ENCODE measurements at places on chromosomes 4 and X. TPM values are rescaled to one million over a fixed set of nuclear protein-coding genes. Genes with fewer than 3 reads are reported as not detected.

GRCh38 chr4:187289371-187289770 lies 565.7 kb upstream of the FAT1 start:
- DNase-seq = no peak
- H3K27me3 ChIP-seq = no peaks in the 10 kb centered on the region
- H3K4me3 ChIP-seq = no peak overlapping the region
- H3K4me1 ChIP-seq = no peaks in the 10 kb centered on the region
- H3K27ac ChIP-seq = no peak overlapping the region

The OTUD6A gene
- not detected for total RNA-seq

DNA sequence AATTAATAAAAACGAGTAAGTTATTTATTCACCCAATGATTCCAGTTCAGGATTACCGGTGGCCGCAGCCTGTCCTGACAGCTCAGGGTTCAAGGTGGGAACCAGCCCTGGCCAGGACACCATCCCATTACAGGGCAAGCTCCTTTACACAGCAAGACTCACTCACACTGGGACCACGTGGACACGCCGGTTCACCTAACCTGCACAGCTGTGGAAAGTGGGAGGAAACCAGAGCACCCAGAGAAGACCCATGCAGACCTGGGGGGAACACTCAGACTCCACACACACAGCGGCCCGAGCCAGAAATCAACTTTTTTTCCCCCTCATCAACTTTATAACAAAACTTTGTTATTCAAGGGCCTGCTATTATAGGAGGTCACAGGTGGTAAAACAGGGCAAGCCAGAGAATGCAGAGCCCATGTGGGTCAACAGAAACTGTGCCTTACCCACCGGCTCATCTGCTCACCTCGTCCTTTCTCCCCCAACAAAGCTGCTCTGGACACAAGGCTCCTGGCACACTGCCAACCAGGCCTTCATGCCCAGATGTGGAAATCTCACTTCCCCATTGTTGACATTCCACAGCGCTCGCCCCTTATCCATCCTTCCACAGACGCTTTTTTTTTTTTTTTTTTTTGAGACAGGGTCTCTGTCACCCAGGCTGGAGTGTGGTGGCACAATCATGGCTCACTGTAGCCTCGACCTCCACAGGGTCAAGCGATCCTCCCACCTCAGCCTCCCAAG lies 8.0 kb upstream of the ODAPH start:
- no peak overlapping the region for H3K4me3 ChIP-seq
- no peak overlapping the region for H3K27ac ChIP-seq

- H3K27ac ChIP-seq = no peak overlapping the region
- H3K27me3 ChIP-seq = no peaks in the 10 kb centered on the region
- no peak for DNase-seq
- H3K4me3 ChIP-seq = no peak overlapping the region
- no peaks in the 10 kb centered on the region for H3K4me1 ChIP-seq
These were observed 11.1 kb downstream of the ANXA3 start for GRCh38 chr4:78562687-78563086.

- H3K36me3 ChIP-seq = no peaks in the 10 kb centered on the region
- H3K4me1 ChIP-seq = no peaks in the 10 kb centered on the region
- no peak overlapping the region for H3K27ac ChIP-seq
- no peak for DNase-seq
- H3K27me3 ChIP-seq = no peaks in the 10 kb centered on the region
These were observed 555.0 kb downstream of the MID1IP1 start for GRCh38 chrX:39356119-39356807.

GRCh38 chr4:82741188-82741587 lies 57.4 kb downstream of the SCD5 start:
- no peak overlapping the region for H3K27ac ChIP-seq
- no peaks in the 10 kb centered on the region for H3K4me1 ChIP-seq
- H3K27me3 ChIP-seq = no peaks in the 10 kb centered on the region
- no peak overlapping the region for H3K4me3 ChIP-seq
- DNase-seq = no peak

DNA sequence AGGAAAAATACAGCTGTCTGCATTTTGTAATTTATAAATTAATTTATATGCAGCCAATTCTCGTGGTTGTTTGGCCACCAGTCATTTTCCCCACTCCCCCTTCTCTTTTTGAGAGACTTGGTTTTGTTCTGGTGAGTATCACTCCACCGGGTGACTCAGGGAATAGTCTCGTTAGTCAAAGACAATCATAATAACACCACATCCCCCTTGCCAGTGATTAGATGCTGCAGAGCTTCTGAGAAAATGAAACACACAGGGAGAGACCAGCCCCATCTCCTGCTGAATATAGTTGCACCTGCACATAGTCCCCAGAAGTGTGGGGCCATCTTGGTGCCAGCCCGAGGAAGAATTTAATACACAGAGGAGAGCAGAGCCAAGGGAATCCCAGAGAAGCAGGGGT lies 8.0 kb upstream of the FNIP2 start:
- H3K4me3 ChIP-seq = no peak overlapping the region
- no peaks in the 10 kb centered on the region for H3K36me3 ChIP-seq
- no peaks in the 10 kb centered on the region for H3K4me1 ChIP-seq
- H3K27me3 ChIP-seq = no peaks in the 10 kb centered on the region
- no peak overlapping the region for H3K27ac ChIP-seq

DNA sequence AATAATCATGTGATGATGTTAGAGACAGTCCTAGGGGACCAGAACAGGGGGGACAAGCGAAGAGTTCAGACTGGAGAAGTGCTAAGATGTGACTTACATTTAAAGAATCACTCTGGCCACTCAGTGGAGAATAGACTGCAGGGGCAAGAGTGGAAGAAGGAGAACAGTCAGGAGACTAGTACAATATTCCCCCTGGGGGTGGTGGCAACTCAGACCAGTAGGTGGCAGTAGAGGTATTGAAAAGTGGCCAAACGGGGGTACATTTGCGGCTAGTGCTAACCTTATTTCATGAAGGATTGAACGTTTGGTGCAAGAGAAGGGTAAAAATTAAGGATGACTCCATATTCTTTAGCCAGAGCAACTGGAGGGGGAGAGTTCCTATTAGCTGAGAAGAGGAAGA lies 2.7 kb upstream of the BMX start:
- no peaks in the 10 kb centered on the region for H3K4me1 ChIP-seq
- H3K36me3 ChIP-seq = no peaks in the 10 kb centered on the region
- no peak overlapping the region for H3K27ac ChIP-seq

- H3K4me1 ChIP-seq = no peaks in the 10 kb centered on the region
- no peak overlapping the region for H3K4me3 ChIP-seq
- no peak for DNase-seq
- no peak overlapping the region for H3K27ac ChIP-seq
- no peaks in the 10 kb centered on the region for H3K27me3 ChIP-seq
- H3K36me3 ChIP-seq = no peaks in the 10 kb centered on the region
These were observed 88.9 kb upstream of the POU3F4 start for GRCh38 chrX:83419030-83419792.

DNA sequence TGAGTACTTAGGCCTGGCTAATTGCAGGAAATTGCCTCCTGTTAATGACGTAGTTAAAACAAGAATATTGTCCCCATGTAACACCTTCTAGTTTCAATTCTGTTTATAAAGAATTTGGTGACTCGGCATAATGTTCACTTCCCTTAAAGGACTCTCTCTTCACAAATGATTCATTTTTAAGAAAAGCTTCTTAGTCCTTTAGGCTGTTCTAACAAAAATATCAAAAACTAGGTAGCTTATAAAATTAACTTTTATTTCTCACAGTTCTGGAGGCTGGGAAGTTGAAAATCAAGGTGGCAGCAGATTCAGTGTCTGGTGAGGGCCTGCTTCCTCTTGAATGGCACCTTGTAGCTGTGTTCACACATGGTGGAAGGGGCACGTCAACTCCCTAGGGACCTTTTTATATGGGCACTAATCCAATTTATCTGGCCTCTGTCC lies 23.8 kb downstream of the COL25A1 start:
- no peaks in the 10 kb centered on the region for H3K27me3 ChIP-seq
- H3K27ac ChIP-seq = no peak overlapping the region
- H3K4me1 ChIP-seq = no peaks in the 10 kb centered on the region
- no peak for DNase-seq
- H3K4me3 ChIP-seq = no peak overlapping the region

The PABPC1L2B gene
- total RNA-seq = not detected

GRCh38 chrX:105190252-105190853 lies 30.1 kb downstream of the TEX13A start:
- H3K27ac ChIP-seq = no peak overlapping the region
- no peaks in the 10 kb centered on the region for H3K36me3 ChIP-seq
- DNase-seq = peak; percentile 36
- H3K4me3 ChIP-seq = no peak overlapping the region

- H3K27ac ChIP-seq = no peak overlapping the region
- no peak for DNase-seq
- H3K36me3 ChIP-seq = no peaks in the 10 kb centered on the region
These were observed 363.4 kb upstream of the BOD1L1 start for GRCh38 chr4:13990596-13991589.

DNA sequence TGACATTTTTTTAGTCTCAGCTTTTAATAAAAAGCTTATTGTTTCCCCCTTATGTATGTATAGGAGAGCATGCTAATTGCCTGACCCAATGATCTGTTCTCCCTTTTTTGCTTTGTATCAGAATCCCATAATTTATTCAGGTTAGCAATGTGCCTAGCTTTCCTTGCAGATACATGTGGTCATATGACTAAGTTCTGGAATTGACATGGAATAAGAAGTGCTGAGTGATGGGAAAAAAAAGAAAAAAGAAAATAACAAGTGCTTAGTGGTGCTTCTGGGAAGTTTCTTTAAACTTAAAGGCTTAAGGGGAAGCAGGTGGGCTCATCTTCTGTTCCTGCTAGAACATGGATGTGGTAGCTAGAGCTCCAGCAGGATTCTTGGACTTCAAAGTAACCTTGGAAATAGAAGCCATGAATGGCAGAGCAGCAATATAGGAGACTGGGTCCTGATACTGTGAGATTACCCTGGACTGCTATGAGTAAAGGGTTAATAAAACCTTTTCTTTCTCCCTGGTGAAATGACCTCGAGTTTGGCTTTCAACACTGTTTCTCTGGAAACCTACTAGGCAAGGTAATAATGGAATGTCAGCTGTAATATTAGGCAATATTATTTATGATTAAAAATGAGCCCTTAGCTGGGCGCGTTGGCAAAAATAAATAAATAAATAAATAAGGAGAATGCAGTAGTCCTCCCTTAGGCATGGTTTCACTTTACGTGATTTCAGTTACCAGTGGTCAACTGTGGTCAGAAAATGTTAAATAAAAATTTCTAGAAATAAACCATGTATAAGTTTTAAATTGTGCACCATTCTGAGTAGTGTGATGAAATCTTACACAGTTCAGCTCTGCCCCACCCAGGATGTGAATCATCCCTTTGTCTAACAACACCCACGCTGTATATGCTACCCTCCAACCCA lies 16.7 kb upstream of the RBM41 start:
- no peaks in the 10 kb centered on the region for H3K27me3 ChIP-seq
- no peaks in the 10 kb centered on the region for H3K36me3 ChIP-seq
- peak; percentile 24 for DNase-seq
- H3K27ac ChIP-seq = no peak overlapping the region
- H3K4me3 ChIP-seq = no peak overlapping the region

The DUSP9 gene
- total RNA-seq = 7.1 TPM

DNA sequence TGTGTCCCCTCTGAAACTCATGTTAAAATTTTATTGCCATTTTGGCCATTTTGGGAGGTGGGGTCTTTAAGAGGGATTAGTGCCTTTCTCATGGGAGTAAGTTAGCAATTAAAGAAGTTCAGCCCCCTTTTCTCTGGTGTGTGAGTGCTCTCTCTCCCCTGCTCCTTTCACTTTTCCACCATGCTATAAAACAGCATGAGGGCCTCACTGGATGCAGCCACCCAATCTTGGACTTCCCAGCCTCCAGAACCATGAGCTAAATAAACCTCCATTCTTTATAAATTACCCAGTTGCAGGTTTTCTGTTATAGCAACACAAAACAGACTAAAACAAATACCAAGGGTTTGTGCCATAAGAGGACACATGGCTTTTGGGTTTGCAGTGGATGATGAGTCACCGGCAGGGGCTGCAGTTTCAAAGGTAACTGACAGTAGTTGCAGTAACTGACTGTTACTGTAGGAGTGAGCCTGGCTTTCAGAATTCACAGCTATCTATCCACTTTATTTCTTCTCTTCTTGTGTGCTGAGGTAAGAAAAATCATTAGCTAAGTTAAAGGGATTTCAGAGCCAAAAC lies 121.5 kb downstream of the PPEF1 start:
- no peaks in the 10 kb centered on the region for H3K27me3 ChIP-seq
- no peak for DNase-seq
- no peaks in the 10 kb centered on the region for H3K36me3 ChIP-seq
- no peaks in the 10 kb centered on the region for H3K4me1 ChIP-seq

The CASK gene
- total RNA-seq = 33.5 TPM

The MAGEA2 gene
- total RNA-seq = 0.28 TPM

DNA sequence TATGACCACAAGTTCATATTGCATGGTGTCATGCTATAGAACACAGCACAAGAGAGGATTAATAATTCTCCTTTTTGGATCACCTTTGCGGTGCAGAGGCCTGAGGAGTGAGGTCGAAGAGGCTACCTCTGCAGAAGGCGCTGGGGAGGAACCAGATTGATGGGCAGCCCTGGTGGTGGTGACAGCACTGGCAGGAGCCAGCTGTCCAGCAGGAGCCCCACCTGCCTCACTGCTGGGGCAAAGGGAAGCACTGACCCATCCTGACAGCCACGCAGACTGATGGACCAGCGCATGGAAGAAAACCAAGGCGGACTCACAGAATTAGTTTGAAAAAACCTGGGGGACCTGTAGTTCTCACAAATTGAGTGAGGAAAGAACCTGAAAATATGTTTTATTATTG lies 50.9 kb downstream of the COX18 start:
- no peak for DNase-seq
- H3K36me3 ChIP-seq = no peaks in the 10 kb centered on the region
- no peaks in the 10 kb centered on the region for H3K4me1 ChIP-seq
- H3K27ac ChIP-seq = no peak overlapping the region

The SPANXD gene
- total RNA-seq = not detected

DNA sequence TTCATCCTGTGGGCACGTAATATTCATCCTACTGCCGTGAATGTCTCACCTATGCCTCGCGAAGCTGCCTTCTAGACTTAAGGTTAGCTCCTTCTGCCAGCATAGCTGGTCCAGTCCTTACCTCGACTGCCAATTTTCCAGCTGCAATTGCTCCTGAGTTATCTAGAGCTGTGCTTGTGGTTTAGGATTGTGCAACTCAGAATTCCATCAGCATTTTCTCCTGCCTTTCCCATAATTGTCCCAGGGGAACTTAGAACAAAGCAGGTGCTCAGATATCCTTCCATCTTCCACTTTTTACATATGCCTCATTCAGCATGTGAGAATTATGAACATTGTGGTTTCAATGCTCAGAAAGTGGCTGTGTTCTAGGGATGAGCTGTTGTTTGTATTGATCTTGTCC lies 131.4 kb upstream of the ADGRL3 start:
- no peak overlapping the region for H3K4me3 ChIP-seq
- no peak overlapping the region for H3K27ac ChIP-seq
- no peak for DNase-seq
- no peaks in the 10 kb centered on the region for H3K36me3 ChIP-seq
